ENCODE measurements at places on chromosomes 5 and 9.

DNA sequence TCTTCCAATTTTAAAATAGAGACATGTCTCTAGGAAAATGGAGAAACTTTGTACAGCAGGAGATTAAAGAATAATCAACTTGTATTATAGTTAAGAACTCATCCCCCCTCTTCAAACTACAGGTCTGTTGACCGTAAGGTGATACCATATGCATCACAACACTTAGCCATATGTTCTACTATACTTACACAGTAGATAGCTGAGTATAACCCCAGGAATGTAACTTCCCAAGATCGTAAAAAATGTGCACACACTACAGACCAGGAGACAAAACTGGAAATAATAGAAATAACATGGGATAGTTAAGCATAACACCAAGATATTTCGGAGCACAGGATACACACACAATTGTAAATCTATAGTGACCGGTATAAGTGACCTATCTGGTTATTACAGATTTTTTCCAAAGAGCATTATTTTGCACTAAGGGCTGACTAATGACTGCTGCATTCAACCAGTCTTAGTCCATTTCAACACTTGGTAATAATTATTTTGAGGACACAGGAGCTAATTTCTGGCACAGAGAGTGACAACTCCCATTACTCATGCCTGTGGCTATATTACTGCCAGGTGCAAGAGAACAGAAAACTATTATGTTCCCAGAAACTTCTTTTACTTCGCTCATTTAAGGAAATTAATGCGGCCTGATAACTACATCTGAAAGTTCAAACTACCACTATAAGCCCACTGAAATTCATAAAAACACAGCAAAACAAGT, 15.4 kb upstream of the ZNF622 start:
- DNase-seq, result no peak

- DNase-seq, result no peak
These were observed 191.0 kb downstream of the ESM1 start for GRCh38 chr5:54794135-54794975.

- DNase-seq, result no peak
These were observed 510.9 kb downstream of the ZNF608 start for GRCh38 chr5:124235576-124235975.

DNA sequence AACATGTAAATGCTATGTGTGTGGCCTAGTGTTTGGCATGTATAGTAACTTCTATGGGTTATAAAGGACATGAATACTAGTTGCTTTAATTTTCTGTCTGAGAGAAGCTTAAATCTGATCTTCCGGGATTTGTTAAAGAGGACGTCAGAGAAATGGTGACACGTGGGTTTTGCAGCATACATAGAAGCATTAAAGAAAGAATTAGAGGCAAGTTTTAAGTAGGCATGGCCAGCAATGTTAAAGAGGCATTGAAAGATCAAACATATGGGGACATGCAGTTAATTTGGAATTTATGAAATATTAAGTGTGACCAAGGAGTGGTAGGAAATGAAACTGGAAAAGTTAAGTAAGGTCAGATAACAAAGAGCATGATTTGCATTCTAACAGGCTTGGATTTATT, 311.4 kb upstream of the RIOK2 start:
- no peak for DNase-seq

- DNase-seq, result no peak
These were observed 615 bp downstream of the ATG10 start for GRCh38 chr5:81972492-81972783.

GRCh38 chr5:164301136-164301535, 795.7 kb downstream of the MAT2B start:
- no peak for DNase-seq

Measured in glomerular endothelial cell (primary cell).